Neural progenitor cell (in vitro differentiated cells): ENCODE measurements at places on chromosomes 2 and 18.

DNA sequence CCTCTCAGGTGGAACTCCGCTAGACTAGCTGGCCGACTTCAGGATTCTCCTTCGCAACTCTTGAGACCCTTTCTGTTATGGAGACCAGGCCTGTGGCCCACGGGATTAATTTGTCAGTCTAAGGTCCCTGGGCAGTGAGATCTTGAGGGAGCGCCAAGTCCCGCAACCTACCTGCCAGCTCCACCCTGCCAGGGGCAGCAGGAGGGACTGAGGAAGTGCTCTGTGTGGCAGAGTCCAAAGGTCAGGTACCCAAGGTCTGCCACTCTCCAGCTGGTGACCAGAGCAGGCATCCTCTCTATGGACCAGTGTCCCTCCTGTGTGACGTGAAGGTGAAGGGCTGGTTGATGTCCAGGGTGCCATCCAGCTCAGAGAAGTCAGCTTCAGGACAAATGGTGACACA lies 4.3 kb upstream of the SPATA3 start:
- DNase-seq = no peak

DNA sequence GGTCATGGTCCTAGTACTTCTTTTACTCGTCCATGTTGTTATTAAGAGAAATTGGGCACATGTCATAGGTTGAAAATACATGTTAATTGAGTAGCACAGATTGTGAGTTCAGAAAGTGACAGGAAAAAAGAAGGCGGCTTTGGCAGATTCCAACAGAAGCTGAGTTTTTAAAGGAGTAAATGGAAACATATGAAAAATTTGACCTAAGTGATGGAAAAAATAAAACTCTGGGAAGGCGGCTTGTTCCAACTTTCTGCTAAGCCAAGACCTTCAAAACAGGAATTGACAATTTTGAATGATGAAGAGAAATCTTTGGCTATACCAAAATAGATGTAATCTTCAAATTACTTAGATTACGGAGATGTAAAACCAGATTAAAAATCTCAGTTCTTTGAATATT lies 868.0 kb downstream of the EPHA4 start:
- no peak for DNase-seq

DNA sequence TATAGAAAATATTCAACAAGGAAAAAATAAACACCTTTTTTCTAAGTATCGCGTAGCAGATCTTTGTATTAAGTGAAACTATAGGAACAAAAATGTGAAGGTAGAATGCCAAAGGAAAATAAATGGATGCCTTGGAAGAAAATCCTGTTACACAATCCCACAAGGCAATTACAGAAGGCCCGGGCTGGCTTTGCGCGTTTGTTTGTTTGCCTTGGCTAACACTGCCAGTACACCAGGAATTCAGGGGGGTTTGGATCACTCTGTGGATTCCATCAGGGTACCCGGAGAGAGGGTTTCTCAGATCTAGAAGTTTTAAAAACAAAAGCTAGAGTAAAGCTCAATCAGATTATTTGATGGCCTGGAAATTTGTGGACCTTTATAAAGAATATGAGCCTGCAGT lies 478.3 kb downstream of the FBXO15 start:
- peak; percentile 48 for DNase-seq

DNA sequence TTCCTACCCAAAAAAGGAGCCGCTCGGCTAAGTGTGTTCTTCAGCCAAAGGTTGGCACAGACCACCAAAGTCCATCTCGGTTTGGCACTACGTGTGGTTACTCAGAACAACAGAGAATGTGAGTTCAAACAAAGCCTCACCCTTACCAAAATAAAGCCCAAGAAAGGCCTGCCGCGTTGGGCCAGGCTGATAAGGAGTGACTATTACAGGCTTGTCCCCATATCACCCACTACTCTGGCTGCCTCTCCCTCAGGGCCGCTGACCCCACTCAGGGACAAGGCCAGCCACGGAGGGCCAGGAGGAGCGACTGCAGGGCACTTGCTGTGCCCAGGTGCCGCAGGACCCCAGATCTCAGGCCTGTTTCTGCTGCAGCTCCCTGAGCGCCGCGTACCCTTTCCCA lies 13.8 kb downstream of the HS1BP3 start:
- no peak for DNase-seq

DNA sequence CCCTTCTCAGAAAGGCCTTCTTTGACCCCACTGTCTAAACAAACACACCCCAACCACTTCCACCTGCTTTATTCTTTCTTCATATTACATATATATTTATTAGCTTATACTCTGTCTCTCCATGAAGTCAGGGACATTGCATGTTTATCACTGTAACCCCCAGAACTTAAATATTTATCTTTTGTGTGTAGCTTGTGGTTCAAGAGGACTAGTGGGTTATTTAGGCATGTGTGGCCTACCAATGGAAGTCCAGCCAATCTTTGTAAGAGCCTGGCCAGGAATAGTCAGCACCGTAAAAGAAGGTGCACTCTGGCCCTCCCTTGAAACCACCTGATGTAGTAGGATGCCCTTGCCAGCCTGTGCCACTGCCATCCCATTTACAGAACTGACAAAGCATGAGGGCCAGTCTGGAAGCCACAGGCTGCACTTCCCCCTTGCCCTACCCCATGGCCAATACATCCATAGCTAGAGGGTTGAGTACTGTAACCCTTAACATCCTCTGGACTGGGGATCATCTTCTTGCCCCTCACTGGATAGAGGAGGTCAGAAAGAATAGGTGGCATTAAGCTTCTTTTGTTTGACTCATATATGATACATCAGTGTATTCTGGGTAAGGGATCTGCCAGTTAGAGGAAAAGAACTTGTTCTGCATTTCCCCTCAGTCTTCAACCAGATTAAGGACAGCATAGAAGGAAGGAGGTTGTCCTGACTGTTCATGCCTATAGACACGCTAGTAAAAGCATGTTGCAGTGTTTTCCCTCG lies 4.9 kb downstream of the NEMP2 start:
- DNase-seq = no peak

GRCh38 chr2:231541645-231542044 lies 11.4 kb upstream of the NMUR1 start:
- peak; percentile 80 for DNase-seq

DNA sequence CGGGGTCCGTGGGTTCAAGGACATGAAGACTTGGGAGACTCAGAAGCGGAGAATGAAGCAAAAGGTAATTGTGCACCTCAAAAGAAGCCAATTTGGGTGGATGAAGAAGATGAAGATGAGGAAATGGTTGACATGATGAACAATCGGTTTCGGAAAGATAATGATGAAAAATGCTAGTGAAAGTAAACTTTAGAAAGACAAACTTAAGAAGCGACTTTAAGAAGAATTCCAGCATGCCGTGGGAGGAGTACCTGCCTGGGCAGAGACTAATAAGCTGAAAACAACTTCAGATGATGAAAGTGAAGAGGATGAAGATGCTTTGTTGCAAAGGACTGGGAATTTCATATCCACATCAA lies 43.5 kb downstream of the PSTPIP2 start:
- DNase-seq = no peak

DNA sequence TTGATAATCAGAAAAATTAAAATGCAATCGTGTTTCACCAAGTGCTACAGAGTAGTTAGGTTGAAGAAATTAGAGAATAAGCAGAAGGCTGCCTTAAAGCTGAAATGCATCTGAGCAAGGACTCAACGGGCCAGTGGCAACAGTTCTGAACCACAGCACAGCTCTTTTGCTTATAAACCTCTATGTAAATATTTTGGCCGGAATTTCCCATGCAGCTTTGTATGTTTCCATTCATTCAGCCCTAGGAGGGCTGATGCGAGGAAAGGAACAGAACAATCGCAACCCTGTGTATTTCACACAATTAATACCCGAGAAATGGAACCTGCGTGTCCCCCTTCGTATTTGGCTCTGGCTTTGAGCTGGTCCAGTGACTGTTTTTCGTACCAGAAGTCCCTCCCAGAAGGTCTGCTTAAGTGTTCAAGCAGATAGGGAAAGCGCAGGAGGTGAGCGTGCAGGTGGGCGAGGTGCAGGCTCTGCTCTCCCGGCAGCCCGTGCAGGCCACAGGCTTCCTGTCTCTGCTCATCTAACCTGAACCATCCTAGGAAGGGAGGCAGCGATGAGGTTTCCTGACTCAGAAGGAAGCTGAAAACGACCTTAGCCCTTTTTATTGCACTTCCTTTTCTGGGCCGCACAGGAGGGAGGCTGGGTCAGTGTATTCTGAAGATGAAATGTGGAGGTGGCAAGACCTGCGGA lies 67.3 kb downstream of the ASB1 start:
- DNase-seq = no peak

DNA sequence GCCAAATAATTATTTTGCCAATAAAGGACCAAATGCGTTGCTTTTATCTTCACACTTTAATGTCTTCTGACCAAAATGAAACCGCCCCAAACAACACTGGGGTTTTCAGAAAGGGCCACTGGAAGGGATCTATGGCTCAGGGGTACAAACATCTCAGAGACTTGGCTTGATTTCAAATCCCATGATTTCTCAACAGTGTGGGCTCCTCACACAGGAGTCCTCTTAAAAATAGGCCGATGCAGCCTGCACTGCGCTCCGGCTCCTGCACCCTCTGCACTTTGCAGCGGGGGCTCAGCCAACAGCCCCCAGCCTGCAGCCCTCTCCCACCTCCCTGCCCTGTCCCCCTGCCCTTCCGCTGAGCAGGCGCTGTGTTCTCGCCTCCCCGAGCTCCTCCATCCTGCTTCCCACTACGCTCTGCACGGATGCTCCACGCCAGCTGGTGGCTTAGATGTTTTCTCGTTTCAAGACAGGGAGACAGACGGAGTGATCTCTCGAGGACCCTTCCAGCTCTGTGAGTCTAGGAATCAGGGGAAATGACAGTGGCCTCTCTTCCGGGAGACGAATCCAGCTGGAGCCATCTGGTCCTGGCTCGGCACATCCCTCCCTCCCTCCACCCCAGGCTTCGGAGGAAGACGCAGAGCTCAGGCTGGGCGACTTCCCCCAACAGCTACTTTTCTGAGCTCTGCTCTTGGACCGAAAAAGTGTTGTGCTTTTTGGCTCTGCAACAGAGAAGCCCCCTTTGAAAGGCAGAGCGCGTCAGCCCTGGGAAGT lies 71.4 kb downstream of the KCNF1 start:
- no peak for DNase-seq

GRCh38 chr2:108594132-108594981 lies 60.1 kb downstream of the LIMS1 start:
- no peak for DNase-seq

- no peak for DNase-seq
These were observed 60.0 kb downstream of the CABLES1 start for GRCh38 chr18:23194997-23195957.

DNA sequence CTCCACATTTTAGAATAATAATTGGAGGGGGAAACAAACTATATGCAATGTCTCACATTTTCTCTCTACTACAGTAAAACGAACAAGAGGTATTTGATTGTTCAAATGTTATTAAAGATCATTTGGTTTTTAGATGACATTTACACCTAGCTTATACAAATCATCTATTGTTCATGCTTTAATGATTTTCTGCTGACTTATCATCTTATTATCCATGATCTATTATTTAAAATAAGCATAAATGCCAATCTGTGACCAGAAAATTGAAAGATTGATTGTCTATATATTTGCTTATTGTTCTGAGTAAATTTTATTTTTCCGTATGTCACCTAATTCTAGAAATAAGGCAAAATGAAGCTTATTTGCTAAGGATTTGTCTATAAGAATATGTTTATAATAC lies 537.2 kb downstream of the KCNJ3 start:
- DNase-seq = no peak

DNA sequence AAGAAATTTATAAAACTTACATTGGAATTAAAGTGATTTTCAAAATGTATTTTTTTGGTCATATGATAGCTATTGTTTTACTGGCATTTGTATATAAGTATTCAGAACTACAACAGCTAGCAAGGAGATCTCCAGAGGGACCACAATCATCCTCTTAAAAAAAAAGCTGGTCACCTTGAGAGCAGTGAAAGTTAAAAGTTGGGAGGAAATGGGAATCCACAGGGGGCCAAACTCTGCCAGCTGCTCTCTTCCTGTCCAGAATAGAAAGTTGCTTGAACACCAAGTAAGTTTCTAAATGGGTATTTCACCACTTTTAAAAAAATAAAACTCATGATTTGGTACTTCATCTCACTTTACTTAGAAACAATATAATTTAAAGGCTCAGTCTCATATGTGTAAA lies 1025.1 kb downstream of the LRP1B start:
- peak; percentile 3 for DNase-seq

DNA sequence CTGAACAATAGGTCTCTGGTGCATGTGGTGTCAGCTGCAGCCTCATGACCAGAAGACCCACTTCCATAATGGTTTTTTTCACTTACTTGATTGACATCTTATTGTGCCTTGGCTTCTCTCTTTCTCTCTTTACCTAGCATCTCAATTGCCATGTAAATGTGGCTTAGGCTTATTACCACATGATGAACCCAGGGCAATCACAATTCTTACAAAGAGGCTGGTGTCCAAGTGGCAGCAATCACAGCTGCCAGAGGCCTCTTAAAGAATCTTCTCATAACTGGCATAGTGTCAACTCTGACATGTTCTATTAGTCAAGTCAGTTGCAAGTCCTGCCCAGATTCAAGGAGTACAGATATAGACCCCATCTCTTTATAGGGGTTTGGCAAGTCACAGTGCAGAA lies 1224.8 kb downstream of the SUCLG1 start:
- DNase-seq = peak; percentile 2

DNA sequence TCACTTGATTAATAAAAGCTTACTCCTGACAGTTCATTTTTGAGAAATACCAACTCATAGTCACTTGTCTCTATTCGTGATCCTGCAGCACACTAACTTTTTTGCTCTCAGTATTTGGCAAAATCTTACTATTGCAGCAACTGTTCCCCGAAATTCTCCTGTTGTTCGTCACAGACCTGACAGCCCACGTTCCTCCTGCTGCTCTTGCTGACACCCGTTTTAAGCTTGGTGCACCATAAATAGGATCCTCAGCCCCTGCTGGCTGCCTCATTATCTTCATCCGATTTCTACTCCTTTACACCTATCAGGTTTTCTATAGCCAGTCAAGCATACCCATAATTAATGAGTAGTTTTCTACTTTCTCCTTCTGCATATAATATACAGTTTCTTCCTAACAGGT lies 368.8 kb downstream of the PLCL1 start:
- no peak for DNase-seq

- DNase-seq = no peak
These were observed 1070.3 kb downstream of the SUCLG1 start for GRCh38 chr2:83388804-83389203.

GRCh38 chr18:35227254-35227653 lies 13.6 kb upstream of the ZNF397 start:
- no peak for DNase-seq

GRCh38 chr2:45771261-45771660 lies 119.8 kb downstream of the PRKCE start:
- peak; percentile 73 for DNase-seq

- no peak for DNase-seq
These were observed 138.4 kb upstream of the ARL4C start for GRCh38 chr2:234635284-234635683.

- no peak for DNase-seq
These were observed 120.8 kb upstream of the DDX18 start for GRCh38 chr2:117693651-117694050.

GRCh38 chr18:63617049-63617914 lies 26.8 kb downstream of the SERPINB4 start:
- no peak for DNase-seq

DNA sequence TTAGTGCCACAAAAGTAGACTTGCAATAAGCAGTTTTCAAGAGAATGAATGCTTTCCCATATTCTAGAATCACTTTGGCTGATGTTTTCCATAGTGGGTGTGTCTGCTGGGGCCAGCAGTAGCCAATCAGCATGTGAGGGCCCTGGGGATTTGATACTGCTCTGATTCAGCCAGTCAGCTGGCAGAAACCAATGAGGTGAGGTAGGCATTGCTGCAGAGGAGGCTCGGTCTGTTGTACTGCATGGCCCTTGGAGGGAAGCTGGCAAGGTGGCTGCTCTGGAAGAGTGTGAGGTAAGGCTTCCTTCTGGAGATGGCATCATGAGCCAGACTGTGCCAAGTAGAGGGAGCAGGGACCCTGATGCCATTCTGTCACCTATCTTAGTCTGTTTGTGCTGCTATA lies 22.7 kb downstream of the TMEM87B start:
- DNase-seq = peak; percentile 20
